ENCODE measurements at places on chromosomes 6 and 20. TPM values are rescaled to one million over a fixed set of nuclear protein-coding genes. Genes with fewer than 3 reads are reported as not detected.

DNA sequence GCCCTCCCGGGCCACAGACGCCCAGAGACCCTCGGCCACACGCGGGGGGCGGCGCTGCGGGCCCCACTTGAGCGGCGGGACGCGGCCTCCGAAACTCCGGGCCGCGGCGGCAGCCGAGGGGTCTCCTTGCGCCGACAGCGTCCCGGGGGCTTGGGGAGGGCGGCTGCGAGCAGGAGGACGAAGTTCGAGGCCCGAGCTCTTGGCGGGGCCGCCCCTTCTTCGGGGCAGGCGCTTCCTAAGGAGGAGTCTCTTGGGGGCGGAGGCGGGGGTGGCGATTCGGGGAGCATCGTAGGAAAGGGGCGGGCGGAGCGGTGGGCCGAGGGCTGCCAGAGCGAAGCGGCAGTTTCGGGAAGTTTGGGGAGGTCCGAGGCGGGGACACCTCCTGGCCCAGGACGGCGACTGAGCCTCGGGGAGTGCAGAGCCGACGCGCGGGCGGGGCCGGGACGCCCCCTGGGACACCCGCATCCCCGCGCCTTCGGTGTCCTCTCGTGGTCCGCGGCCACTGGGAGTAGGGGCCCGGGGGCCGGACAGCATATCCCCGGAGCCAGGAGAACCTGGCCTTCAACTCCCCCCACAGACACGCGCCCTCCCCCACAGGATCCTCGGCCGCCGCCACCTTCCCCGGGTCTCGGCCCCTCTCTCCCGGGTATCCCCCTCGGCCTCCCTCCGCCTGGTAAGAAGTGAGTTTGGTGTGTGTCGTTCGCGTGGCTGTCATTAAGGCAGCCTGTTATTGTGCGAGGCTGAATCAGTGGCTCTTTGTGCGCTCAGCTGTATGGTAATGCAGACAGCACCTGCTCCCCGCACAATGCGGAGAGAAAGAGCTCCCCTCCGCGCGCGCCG is 613 bp upstream of the DLL1 start:
- DNase-seq: peak; percentile 82

- DNase-seq: no peak
These were observed 124.4 kb upstream of the FOXQ1 start for GRCh38 chr6:1187293-1188131.

Gene NMBR
- not detected for total RNA-seq

- DNase-seq: no peak
These were observed 14.5 kb downstream of the THBS2 start for GRCh38 chr6:169239181-169239580.

DNA sequence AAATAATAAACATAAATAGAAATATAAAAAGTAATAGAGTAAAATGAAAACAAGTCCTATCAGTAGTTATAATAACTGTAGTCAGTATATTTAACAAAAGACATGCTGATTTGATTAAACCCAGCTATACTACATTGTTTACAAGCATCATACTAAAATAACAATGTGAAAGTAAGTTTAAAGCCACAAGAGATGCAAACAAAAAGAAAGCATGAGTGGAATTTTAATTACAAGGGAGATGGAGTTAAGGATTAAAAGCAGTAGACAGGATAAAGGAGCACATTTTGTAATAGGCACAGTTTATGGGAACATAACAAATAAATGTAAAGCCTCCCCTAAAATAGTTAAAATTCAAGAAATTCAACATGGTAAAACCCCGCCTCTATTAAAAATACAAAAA is 41.5 kb downstream of the SENP6 start:
- DNase-seq: no peak

Gene C6orf58
- total RNA-seq: not detected

- no peak for DNase-seq
These were observed 44.7 kb downstream of the TNFAIP3 start for GRCh38 chr6:137911675-137912191.

- DNase-seq: no peak
These were observed 22.7 kb downstream of the CFAP206 start for GRCh38 chr6:87430499-87430898.

- no peak for DNase-seq
These were observed 397.3 kb upstream of the NRSN1 start for GRCh38 chr6:23728707-23729106.

- no peak for DNase-seq
These were observed 1189.4 kb upstream of the EYS start for GRCh38 chr6:66896415-66896814.
